ENCODE measurements at places on chromosomes 5 and 9.

GRCh38 chr9:133967024-133967741, 24.9 kb downstream of the VAV2 start:
- no peak for DNase-seq

DNA sequence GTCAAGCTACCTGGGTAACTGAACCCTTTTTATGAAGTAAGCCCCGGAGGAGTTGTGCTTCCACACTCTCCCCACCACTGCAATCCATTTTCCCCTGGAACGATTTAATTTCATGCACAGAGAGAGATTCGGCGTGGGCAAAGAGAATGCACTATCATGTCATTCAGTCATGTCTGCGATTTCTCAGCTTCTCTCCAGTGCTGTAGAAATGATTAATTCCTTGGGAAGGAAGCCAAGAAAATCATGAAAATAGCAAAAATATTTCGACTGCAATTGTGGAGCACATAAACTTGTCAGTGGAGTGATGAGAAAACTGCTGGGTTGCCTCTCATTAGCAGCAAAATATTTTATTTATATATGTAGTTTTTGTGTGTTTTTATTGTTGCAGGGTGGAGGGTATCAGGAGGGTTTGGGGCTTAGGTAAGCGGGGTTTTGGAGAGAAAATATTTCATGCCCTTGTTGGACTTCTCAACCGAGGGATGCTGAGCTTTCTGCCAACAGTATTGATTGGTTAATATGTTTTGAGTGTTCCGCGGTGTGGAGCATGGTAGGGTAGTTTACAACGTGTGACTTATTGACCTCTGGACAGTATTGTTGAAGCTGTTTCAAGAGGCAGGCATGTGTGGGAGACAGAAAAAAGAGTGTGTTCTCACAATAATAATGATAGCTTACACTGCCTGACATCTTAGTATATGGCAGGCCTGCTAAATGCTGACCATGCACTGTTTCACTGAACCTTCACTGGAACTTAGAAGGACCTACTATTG, 69.3 kb downstream of the SGCD start:
- no peak for DNase-seq

DNA sequence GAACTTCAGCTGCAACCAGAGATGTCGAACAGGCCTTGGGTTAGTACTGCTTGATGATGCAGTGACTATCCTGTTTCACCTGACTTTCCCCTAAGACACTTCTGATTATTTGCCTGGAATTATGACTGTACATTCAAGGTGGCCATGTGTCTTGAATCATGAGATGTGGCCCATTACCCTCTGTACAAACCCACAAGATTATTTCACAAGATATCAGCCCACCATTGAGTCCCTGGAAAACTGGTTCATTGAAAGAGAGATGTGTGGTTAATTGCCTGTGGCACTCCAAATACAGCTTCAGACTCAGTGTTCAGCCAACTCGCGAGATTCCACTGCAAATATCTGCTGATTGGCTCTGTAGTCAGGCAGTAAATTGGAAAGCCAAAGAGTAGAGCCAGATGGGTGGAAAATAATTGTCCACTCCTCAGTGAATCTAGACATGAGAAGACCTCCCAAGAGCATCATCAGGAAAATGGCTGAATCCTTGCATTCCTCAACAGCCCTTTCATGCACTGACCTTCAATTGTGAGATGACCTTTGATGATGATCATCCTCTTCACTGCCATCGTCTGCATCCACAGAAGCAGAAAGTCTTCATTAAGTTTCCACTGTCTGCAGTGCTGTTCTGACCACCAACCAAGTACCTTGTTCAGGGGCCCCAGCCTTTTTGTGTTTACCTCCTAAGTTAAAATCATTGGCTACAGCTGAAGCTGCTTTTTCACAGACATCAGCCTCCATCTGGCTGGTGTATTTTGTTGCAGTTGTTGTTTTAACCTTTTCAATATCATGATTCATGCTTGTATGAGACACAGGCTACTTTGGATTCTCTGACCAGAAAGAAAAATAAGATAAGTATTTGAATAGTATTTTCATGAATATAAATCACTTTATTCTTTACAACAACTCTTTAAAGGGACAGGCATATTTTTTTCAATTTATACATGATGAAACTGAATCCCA, 75.2 kb downstream of the ESM1 start:
- DNase-seq: no peak

GRCh38 chr9:35533398-35533797, 43.5 kb downstream of the RUSC2 start:
- DNase-seq: no peak

DNA sequence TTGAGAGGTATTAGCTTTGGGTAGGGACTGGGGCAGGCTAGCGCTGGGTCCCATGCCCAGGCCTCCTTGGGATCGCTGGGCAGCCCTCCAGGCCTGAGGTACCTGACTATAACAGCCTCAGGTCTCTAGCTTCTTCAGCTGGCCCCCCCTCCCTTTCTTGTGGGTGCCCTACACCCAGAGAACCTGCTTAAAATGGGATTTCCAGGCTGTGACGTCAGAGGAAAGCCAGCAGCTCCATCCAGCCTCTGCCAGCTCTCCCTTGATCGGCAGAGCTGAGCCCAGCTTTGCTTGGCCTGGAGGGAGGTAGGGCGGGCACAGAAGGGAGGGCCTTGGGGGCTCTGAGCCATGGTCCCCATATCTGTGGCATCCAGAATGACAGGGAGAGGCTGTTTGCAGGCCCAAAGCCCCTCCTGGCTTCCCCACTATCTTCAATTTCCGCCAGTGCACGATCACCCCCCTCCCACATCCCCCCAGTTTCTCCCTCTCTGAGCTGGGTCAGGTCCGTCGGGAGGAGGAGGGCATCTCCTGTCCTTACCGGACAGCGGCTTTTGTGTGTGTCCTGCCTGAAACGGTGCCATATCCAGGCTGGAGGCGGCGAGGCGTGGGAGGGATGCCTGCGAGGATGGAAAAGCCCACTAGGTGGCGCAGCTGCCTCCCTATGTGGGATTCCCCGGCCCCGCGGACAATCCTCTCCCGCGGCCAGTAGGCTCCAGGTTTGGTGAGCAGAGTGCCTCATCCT, 10.8 kb downstream of the REEP2 start:
- DNase-seq: peak; percentile 98

GRCh38 chr9:36174731-36175130, 5.5 kb downstream of the CCIN start:
- DNase-seq: no peak

DNA sequence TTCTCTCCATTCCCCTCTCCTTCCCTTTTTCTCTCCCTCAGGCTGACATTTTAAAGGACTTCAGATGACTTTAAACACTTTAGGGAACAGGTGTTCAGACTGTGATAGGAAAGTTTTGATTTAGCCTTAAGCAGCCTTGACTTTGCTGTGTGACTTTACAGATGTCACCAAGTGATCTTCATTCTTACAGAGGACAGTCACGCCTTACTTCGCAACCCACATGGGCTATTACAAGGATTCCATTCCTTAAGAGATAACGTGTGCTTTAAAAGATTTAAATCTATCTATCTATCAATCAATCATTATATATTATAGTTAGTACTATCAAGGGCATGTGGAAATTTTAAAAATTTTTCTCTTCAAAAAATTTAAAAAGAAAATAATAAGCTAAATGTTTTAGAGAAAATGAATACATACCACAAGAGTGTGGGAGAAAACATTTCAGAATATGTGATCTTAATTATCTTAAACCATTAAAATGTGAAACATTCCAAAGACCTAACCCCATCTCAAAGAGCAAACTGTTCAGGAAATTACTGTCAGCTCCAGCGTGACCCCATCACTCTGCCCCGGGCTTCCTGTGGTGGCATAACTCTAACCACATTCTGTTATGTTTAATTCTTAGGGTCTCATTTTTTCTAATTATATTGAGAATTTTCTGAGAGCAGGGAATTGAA, 530.5 kb downstream of the SEMA5A start:
- DNase-seq: no peak
